ENCODE measurements at places on chromosomes 3 and 15.

- no peak for DNase-seq
Measured at GRCh38 chr3:15958692-15959433, 161.1 kb upstream of the ANKRD28 start.

GRCh38 chr3:131363275-131363674 lies 18.3 kb upstream of the NUDT16 start:
- DNase-seq: no peak

DNA sequence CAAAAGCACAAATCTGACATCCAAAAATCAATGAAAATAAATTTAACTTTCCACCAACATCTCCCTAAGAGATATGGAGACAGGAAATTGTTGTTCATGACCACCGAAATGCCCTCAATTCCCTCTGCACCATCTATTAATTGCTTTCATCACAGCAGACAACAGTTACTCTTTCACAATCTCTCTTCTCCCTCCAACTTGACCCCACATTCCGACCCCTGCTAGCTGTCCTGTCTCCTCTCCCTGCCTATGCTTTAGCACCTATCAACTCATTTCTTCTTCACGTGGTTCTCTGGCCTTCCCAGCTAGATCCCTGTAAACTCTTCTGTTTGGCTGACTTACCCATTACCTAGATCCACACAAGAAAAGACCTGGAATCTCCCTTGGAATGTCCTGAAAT lies 173.9 kb upstream of the ADAMTS9 start:
- DNase-seq: no peak

- no peak for DNase-seq
Measured at GRCh38 chr3:33592999-33593398, 125.1 kb downstream of the CLASP2 start.

DNA sequence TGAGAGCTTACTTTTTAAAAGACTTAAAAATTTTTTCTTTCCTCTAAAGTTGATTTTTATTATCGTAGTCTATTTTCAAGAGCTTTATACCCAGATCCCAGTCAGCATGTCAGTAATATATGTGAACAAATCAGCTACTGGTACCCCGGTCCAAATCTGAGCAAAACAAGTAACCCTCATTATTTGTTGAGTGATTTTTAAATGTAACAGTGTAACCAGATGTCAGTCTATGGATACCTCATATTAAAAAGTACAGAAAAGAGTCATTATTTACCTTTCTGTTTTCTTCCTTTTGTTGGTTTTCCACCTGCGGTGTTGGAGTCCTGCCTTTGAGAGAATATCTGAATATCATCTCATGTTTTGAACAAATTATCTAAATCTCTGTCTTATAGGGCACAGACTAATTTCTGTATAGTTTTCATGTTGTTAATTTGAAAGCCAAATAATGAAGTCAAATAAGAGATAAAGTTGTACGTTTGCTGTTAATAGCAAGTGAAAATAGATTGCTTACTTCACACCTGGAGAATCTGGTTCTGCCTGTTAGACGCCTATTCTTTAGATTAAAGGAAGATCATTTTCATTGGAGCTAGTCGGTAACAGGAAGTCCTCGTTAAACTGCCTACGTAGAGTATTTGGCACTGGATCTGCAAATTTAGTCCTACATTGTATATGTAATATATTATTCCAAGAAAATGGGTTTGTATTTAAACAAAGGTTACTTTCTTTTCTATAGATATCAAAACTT lies at the start of gene STX19:
Gene STX19, minus strand, starts transcription at position 505 of the 745 bp plus-strand sequence. CDS start 13,328 bp downstream, outside the sequence.
- no peak for DNase-seq

- DNase-seq: no peak
Measured at GRCh38 chr3:122977746-122978466, 49.7 kb downstream of the SEMA5B start.
